ENCODE measurements at places on chromosomes 2 and 18.

- no peak for DNase-seq
Measured at GRCh38 chr2:37599688-37600525, 71.5 kb downstream of the CDC42EP3 start.

DNA sequence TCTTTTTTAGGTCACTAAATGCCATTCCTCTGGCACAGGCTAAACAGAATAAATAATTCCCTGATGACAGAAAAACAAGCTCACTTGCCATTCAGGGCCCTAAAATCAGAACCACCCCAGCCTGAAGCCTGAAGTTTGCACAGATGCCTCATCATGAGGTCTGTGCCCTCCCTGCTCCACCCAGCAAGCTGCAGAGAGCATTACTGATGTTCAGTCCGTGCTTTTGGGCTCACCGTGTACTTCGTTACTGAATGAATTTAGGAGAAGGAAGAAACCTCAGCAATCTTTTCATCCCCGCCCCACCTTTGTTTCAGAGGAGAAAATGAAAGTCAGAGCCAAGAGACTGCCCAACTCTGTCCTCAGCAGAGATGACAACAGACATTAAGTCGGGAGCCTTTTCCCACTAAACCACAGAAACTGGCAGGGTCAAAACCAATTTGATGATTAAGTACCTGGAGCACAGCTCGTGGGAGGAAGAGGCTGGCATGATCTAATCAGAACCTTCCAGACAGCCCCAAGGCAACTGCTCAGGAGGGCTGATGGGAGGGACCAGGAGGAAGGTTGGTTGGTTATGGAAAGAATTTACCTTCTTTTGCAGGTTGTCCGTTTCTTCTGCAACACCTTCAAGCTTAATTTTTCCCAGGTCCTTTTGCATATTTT is 122.7 kb downstream of the LAMA1 start:
- no peak for DNase-seq

- DNase-seq: no peak
Measured at GRCh38 chr2:227160164-227160563, 3.8 kb downstream of the COL4A4 start.

DNA sequence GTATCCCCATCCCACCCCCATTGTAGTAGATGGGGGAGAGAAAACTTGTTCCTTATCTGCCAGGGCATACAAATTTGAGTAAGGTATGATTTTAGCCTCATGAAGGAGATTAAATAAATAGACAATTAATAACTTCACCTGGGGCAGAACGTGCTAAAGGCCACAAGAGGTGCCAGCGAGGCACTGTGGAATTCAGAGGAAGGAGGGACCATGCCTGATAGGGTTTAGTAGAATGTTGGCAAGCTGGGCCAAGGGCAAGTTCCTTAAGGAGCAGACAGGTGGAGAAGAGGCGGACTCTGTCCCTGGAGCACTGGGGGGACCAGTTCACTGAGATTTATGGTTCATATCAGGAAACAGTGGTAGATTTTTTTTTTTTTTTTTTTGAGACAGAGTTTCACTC is 22.5 kb downstream of the STAMBP start:
- DNase-seq: peak; percentile 65

DNA sequence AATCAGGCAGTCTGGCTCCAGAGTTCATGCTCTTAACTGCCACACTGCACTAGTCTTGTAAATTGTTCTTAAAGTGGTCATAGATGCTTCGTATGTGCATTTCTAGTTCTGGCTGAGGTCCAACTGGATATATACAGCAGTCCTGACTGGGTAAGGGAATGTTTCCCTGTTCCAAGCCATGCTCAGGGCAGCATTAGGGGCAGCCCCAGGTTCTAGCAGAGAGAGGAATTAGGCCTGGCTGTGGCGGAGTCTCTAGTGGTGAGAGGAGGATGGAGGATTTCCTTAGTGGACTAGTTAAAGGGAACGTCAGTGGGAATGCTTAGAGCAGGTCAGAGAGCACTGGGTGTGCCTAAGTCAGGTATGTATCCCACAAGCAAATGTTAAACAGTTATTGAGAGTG is 28.0 kb downstream of the UBE2E3 start:
- no peak for DNase-seq

GRCh38 chr18:40935423-40935822 is 1019.6 kb upstream of the PIK3C3 start:
- peak; percentile 68 for DNase-seq

- no peak for DNase-seq
Measured at GRCh38 chr2:229784791-229785190, 70.4 kb upstream of the DNER start.

DNA sequence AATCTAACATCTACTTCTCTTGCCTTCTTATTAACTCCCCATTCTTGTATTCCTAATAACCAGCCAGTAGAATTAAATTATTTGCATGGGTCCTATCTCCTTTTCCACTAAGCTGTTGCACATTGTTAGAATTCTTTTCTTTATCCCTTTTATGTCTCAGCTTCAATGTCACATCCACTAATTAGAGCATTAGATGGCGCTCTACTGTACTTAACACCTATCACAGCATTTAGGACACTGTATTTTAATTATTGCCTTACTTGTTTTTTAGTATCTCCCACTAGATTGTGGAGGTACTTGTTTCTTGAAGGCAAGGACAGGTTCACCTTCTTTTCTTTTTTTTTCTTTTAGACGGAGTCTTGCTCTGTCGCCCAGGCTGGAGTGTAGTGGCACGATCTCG is 3.8 kb downstream of the LIPT1 start:
- peak; percentile 27 for DNase-seq

DNA sequence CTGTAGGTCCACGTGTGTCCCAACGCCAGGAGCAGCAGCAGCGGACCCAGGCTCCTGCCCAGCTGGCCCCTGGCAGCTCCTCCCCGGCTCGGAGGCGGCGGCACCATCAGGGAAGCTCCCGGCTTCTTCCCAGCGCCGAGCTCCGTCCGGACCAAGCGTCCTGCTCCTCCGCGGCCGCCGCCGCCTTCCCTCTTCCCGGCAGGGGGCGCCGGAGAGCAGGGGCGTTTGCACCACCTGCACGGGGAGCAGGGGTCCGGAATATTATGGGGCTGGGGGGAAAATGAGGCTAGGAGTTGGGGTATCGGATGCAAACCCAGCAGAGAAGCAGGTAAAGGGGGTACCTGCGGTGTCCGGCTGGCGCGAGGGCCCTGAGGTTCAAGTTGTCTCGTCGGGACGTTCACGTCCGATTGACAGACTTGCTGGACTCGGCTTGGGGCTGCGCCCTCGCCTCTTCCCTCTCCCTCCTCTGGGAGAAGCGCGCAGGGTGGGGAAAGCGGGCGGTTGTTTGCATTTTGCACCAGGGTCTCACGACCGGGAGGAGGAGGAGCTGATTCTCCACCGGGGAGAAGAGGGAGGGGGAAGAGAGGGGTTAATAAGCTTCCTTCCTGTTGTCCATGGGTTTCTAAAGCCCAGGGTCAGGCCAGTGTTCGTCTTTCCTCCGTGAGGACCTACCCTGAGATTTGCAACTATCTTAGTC is at the start of gene CCBE1:
Gene CCBE1 (minus strand): TSS at position 188 of the 697 bp plus-strand sequence.
- DNase-seq: peak; percentile 45

DNA sequence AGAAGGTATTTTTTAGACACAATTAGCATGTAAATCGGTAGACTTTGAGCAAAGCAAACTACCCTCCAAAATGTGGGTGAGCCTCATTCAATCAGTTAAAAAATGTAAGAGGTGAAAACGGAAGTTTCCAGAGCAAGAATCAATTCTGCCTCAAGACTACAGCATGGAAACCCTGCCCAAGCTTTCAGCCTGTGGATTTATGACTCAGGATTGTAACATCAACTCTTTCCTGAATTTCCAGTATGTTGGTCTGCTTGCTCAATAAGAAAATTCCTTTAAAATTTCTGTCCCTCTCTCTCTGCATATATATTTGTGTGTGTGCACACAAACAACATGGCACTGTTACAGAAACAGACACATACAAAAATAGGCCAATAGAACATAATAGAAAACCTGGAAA is 228.6 kb upstream of the DOK6 start:
- DNase-seq: no peak

GRCh38 chr2:109280804-109281203 is 151.8 kb downstream of the SH3RF3 start:
- DNase-seq: no peak

DNA sequence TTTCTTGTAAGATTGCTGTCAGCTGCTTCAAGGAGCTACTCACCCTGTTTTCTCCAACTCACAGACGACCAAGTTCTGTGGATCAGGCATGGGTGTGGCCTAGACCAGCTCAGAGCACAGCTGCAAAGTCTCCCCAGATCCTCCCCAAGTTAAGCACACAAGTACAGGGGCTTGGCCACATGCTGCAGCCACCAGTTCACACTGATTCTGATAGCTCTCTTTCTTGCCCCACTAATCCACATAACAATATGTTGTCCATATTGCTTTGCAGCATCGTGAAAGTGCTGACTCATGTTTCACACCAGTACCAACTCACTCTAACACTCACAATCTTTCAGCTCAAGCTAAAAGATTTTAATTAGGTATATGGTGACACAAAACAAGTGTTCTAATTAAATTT is 437.0 kb downstream of the PARD3B start:
- DNase-seq: peak; percentile 64

GRCh38 chr2:113876503-113877387 is 13.1 kb upstream of the ACTR3 start:
- no peak for DNase-seq

DNA sequence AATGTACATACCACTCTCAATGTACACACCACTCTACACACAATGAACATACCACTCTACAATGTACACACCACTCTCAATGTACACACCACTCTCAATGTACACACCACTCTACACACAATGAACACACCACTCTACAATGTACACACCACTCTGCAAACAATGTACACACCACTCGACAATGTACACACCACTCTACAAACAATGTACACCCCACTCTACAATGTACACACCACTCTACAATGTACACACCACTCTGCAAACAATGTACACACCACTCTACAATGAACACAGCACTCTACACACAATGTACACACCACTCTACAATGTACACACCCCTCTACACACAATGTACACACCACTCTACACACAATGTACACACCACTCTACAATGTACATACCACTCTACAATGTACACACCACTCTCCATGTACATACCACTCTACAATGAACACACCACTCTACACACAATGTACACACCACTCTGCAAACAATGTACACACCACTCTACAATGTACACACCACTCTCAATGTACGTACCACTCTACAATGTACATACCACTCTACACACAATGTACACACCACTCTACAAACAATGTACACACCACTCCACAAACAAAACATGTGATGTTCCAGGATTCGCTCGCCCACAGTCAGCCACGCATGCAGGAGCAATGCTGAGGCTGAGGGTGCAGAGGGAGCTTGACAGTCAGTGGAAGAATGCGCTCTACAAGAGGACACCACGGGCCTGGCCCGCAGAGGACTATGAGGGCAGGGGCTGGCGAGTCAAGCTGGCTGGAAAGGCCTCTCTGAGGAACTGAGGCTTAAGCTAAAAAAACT is 118.2 kb downstream of the HDAC4 start:
- DNase-seq: no peak

DNA sequence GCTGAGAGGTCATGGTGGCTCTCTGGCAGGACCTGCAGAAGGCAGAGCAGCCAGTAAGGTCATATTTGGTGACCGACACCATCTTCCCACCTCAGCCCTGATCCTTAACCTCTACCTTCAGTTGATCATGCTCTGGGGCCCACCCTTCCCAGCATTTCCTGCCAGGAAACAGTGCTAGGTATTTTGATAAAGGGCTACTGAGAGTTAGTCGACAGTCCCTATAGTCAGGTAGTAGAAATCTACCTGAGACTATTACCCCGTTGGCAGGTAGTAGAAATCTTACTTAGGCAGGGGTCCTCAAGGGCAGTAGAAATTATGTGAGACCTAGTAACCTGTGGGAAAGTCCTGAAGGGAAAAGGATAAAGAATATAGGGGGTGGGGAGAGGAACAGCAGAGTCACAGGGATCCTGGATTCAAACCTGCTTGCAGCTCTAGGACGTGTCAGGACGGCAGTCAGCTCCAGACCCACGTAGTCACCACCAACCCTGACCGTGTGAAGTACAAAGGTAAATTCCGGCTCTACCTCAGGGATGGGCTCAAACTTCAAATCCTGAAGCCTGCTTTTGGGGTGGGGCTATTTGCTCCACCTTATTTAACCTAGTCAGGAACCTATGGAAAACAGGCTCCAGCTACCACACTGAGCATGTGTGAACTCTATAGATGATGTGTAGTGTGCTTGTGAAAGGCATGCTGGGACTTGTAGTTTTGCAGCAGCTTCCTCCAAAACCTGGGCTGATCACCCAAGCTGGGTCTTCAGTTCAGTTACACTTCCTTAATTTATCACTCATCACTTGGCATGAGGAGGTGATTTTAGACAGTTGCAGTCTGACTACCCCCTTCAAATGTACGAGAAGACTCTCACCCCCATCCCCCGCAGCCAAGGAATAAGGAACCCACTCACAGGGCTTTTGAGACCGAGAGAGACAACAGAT is at the start of gene DQX1:
Gene DQX1 (minus strand): TSS at position 515 of the 932 bp plus-strand sequence. CDS start 502 bp downstream, at position 13.
- DNase-seq: peak; percentile 74

GRCh38 chr2:161273038-161273760 is 35.0 kb upstream of the PSMD14 start:
- peak; percentile 89 for DNase-seq

All from hematopoietic multipotent progenitor cell treated with erythropoietin and hydrocortisone succinate and interleukin-3 and kit ligand, for 6 days (in vitro differentiated cells).